ENCODE measurements at places on chromosomes 5 and 9. TPM values are rescaled to one million over a fixed set of nuclear protein-coding genes. Genes with fewer than 3 reads are reported as not detected.

The PCDHGB3 gene
- total RNA-seq = 0.87 TPM

The TMC1 gene
- not detected for total RNA-seq

The FOXE1 gene
- not detected for total RNA-seq

The KLF9 gene
- 15.9 TPM for total RNA-seq

The DDX4 gene
- total RNA-seq = not detected

The SAXO1 gene
- total RNA-seq = under 0.01 TPM

The SLCO6A1 gene
- total RNA-seq = not detected

The DOCK2 gene
- total RNA-seq = 1.4 TPM

The SNX18 gene
- 10.0 TPM for total RNA-seq

The CDC20B gene
- not detected for total RNA-seq

The GFM2 gene
- 48.5 TPM for total RNA-seq

The ADGRD2 gene
- not detected for total RNA-seq

The GABRA6 gene
- total RNA-seq = 0.14 TPM

The GRIA1 gene
- not detected for total RNA-seq

The POU5F2 gene
- total RNA-seq = not detected

The SLC12A2 gene
- 15.2 TPM for total RNA-seq

The PTGES gene
- total RNA-seq = 14.2 TPM

The BARX1 gene
- not detected for total RNA-seq

The SOX30 gene
- total RNA-seq = not detected

The PRDM9 gene
- 0.02 TPM for total RNA-seq

The ADAMTSL1 gene
- total RNA-seq = 11.7 TPM

Data from H4 (cell line).